ENCODE measurements at places on chromosomes 16 and 17.

DNA sequence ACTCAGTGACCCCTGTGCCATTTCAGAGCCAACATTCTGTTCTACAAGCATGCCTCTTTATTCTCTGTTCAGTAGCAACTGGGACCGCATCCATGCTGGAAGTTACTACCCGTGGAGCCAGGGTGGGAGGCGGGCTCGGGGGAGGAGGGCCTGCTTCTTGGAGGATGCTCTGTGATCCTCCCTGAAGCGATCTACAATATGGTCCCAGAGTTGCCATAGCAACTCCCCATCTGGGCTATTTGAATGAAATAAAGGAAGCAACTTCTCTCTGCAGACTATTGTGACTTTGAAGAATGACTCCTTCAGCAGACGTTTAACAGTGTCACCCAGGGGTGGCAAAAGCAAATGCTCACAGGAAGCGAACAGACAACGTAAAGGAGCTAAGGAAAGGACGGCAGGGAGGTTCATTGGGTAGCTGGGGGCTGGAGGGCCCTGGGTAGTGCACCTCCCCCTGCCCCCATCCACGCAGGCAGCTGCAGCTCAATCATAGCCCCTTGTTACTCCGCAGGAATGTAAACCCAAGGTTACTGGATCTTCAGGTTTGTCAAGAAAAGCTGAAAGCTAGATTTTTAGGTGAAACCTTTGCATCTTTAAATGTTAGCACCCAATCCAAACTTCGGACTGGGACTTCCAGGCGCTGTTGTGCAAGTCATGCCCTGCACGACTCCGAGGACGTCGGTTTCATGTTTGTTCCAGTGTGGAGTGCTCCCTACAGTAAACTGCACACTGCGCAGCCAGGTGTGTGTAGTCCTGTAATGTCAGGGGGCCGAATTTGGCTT is 51.1 kb upstream of the MEAK7 start:
- DNase-seq = no peak

DNA sequence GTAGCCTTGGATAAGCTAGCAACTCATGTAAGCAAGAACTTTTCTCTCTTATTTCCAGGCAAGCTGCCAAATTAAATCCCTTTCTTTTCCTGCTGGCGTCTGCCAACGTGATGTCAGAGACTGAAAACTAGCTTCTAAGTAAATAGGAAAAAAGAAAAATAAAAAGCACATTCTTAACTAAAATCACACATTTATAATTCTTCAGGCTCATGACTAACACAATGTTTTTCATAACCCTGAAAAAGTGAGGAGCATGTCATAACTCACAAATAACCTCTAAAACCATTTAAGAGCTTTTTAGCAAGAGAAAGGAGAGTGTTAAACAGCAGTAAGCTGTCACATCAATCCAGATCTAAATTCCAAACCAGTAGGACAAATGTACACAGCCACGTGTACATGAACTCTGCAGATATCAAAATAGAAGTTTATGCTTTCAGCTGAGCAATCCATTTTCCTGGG is 110.0 kb downstream of the N4BP1 start:
- DNase-seq = no peak

- DNase-seq = no peak
Measured at GRCh38 chr17:5861854-5862253, 208.3 kb upstream of the WSCD1 start.

GRCh38 chr17:32747856-32748255 is 129.1 kb downstream of the MYO1D start:
- no peak for DNase-seq

DNA sequence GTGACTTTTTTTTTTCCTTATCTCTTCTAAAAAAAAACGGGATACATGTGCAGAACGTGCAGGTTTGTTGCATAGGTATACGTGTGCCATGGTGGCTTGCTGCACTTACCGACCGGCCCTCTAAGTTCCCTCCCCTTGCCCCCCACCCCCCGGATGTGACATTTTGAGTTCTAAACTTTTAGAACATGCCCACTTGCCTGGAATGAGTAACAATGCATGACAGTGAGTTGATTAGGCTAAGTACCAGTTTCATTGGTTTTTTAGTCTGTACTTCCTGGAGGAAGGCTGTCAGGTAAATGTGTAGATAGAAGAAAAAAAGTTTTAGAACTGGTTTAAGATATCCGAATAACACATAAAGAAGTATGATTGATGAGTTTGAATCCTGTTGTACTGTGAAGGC is 4.0 kb downstream of the BPTF start:
- DNase-seq = no peak
